ENCODE measurements at places on chromosomes 5 and 9.

GRCh38 chr9:90288275-90288639 is 354.4 kb downstream of the DIRAS2 start:
- no peaks in the 10 kb centered on the region for H3K36me3 ChIP-seq
- no peak overlapping the region for H3K4me3 ChIP-seq
- DNase-seq = no peak
- H3K27me3 ChIP-seq = no peaks in the 10 kb centered on the region

DNA sequence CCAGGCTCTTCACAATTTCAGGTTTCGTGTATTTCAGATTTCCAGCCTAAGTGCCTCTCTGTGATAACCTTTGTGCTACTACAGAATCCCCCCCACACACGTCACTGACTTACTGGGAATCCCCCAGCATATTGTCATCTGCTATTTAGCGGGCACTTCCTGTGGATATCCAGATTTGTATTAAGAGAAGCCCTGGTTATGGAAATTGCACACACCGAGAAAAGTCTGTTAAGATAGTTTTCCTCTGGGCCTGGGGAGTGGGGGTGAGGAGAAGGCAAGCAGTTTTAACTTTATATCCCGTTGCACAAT is 269.9 kb downstream of the MED10 start:
- no peaks in the 10 kb centered on the region for H3K36me3 ChIP-seq
- no peaks in the 10 kb centered on the region for H3K4me1 ChIP-seq
- H3K27ac ChIP-seq = no peak overlapping the region
- H3K4me3 ChIP-seq = no peak overlapping the region
- H3K27me3 ChIP-seq = no peaks in the 10 kb centered on the region

GRCh38 chr5:170408226-170408625 is 19.1 kb upstream of the KCNMB1 start:
- H3K27me3 ChIP-seq = no peaks in the 10 kb centered on the region
- no peak for DNase-seq
- H3K27ac ChIP-seq = no peak overlapping the region
- H3K4me1 ChIP-seq = no peaks in the 10 kb centered on the region
- H3K4me3 ChIP-seq = no peak overlapping the region

GRCh38 chr5:40680741-40681362 is 1.1 kb downstream of the PTGER4 start:
- peak; percentile 69 for DNase-seq
- H3K36me3 ChIP-seq = peaks cover under 1% of the 10 kb centered on the region
- no peaks in the 10 kb centered on the region for H3K27me3 ChIP-seq
- H3K4me1 ChIP-seq = peaks cover 46% of the 10 kb centered on the region

GRCh38 chr5:3307982-3308621 is 287.5 kb upstream of the IRX1 start:
- no peaks in the 10 kb centered on the region for H3K4me1 ChIP-seq
- no peak for DNase-seq
- no peaks in the 10 kb centered on the region for H3K27me3 ChIP-seq
- no peak overlapping the region for H3K4me3 ChIP-seq
- H3K36me3 ChIP-seq = no peaks in the 10 kb centered on the region

DNA sequence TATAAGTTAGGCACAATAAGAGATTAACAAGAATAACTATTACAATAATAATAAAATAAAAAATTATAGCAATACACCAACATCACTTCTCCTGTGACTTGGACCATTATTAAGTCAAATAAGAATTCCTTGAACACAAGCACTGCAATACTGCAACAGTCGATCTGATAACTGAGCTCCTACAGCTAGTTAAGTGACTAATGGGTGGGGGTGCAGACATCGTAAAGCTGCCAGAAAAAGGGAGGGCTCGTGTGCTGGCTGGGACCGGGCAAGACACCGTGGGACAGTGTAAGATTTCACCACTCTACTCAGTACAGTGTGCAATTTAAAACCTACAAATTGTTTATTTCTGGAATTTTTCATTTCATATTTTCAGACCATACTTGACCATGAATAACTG is 78.8 kb downstream of the SNX24 start:
- H3K4me3 ChIP-seq = no peak overlapping the region
- H3K27ac ChIP-seq = no peak overlapping the region
- no peaks in the 10 kb centered on the region for H3K36me3 ChIP-seq

- H3K36me3 ChIP-seq = no peaks in the 10 kb centered on the region
- H3K4me3 ChIP-seq = no peak overlapping the region
- H3K27me3 ChIP-seq = no peaks in the 10 kb centered on the region
Measured at GRCh38 chr5:148607406-148607805, 46.9 kb downstream of the HTR4 start.

- no peak overlapping the region for H3K4me3 ChIP-seq
- no peak for DNase-seq
- no peaks in the 10 kb centered on the region for H3K4me1 ChIP-seq
- H3K36me3 ChIP-seq = no peaks in the 10 kb centered on the region
- no peak overlapping the region for H3K27ac ChIP-seq
Measured at GRCh38 chr9:83070261-83070660, 7.3 kb upstream of the RASEF start.

DNA sequence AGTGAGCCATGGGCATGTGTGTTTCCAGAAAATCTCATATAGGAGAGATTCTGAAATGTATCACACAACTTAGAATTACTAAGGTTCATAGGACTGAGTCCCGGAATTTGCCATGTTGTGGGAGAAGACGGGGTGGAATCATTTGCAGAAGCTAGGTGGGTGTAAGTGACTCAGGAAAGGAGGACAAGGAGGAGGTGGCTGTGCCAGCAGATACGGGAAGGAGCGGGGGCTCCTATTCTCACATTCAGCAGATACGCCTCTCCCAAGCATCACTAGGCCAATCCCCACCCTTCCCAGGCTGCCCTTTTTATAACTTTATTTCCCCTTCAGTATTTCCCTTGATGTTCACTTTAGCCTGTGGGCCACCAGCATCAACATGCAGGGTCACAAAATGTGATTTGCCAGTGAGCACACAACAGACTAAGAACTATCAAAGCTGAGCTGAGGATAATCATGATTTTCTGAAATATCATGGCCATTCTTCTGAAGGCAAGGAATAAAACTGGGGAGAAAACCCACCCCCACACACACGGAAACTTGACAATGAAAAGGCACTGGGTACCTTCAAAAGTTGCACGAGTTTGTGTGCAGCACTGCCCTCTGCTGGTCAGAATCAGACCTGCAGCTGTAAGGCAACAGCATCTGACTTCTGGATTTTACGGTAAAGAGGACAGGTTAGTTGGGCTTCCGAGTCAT is 133.2 kb downstream of the MTX3 start:
- H3K4me3 ChIP-seq = no peak overlapping the region
- H3K36me3 ChIP-seq = no peaks in the 10 kb centered on the region
- no peaks in the 10 kb centered on the region for H3K27me3 ChIP-seq

DNA sequence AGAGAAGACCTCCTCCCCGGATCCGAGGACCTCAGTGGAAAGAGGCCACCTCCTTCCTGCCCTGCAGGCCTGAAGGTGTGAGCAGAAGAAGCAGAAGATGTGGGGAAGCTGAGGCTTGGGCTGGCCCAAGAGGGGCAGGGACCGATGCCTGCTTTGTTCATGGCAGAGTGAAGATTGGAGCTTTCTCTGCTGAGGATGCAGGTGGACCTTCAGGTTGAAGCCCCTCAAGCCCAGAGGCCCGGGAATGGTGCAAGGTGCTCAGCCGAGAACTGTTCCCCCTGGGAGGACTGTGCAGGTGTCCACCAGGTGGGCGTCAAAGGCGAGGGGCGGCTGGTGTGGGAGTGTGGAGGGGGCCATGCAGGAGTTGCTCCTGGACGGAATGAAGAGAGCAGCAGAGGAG is 277.9 kb upstream of the IRX2 start:
- H3K27ac ChIP-seq = no peak overlapping the region
- no peaks in the 10 kb centered on the region for H3K27me3 ChIP-seq
- no peaks in the 10 kb centered on the region for H3K4me1 ChIP-seq
- no peak for DNase-seq
- H3K36me3 ChIP-seq = no peaks in the 10 kb centered on the region

DNA sequence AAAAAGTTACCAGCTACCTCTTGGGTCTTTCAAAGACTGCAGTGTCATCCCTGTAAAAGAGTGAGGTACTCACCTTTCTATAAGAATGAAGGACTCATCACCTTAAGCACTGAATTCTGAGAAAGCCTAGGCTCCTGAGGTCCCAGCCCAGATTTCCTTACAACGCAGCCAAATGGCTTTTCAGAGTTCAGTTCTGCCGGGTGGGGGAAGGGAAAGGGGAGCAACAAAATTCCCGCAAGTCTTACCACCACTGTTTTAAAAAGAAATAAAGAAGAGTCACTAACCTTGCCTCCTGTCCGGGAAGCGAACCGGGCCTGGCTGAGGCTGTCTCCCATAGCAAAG is 373 bp downstream of the ADAMTS12 start:
- H3K4me3 ChIP-seq = no peak overlapping the region
- H3K27me3 ChIP-seq = peaks cover 10% of the 10 kb centered on the region
- DNase-seq = no peak
- H3K36me3 ChIP-seq = no peaks in the 10 kb centered on the region

DNA sequence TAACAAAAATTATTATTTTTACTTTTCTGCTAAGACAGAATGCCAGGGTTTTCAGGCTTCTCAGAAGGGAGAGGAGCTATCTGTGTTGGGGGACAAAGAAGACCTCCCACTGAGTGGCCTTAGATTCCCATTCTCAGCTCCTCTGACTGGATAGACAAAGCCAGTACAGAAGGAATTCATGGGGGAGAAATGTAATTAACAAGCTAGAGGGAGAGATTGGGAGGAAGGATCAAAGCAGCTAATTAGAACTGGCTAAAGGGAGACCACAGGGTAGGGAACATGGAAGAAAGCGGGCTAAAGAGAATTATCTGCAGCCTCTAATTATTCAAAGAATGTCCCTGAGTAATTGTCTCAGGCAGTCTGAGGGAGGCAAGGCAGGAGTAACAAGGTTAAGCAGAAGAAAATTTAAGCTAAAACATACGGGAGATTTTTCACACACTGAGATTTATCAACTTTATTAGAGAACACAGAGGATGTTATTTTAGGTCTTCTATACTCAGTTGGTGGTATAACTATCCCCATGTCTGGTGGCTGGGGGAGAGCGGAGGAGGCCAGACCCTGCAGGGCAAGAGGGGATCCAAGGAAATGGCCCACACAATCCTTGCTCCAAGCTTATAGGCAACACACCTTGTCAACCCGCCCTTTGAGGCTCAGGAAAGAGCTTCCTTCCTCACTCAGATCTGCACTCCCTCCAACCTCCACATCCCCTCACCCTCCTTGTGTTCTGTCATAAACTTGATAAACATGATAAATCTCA is 87.7 kb upstream of the LRRTM2 start:
- no peaks in the 10 kb centered on the region for H3K36me3 ChIP-seq
- no peak overlapping the region for H3K27ac ChIP-seq
- H3K27me3 ChIP-seq = no peaks in the 10 kb centered on the region
- H3K4me1 ChIP-seq = no peaks in the 10 kb centered on the region
- no peak overlapping the region for H3K4me3 ChIP-seq

GRCh38 chr5:157366741-157367674 is 93.0 kb upstream of the NIPAL4 start:
- no peak overlapping the region for H3K27ac ChIP-seq
- no peak overlapping the region for H3K4me3 ChIP-seq
- H3K4me1 ChIP-seq = no peaks in the 10 kb centered on the region
- DNase-seq = no peak
- H3K36me3 ChIP-seq = peaks cover 84% of the 10 kb centered on the region
- no peaks in the 10 kb centered on the region for H3K27me3 ChIP-seq
